ENCODE measurements at places on chromosomes 13 and 19.

GRCh38 chr19:53131085-53131590 is 1.6 kb downstream of the ZNF415 start:
- DNase-seq: no peak

GRCh38 chr13:33776239-33776881 is 41.6 kb upstream of the RFC3 start:
- no peak for DNase-seq

- no peak for DNase-seq
Measured at GRCh38 chr13:64746845-64747244, 2483.3 kb downstream of the PCDH9 start.

DNA sequence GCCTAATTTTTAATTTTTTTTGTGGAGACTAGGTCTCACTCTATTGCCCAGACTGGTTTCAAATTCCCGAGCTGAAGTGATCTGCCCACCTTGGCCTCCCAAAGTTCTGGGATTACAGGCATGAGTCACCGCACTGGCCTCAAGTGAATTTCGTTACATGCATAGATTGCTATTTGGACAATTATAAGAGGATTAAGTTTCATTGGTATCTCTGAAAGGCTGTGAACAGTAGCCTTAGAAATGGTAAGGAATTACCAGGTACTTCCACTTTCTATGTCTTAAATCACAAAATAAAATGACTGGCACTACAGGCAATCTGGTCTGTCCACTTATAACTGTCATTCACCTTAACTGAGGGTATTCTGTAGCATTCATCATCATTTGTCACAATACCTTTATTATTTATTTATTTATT is 2.9 kb upstream of the CCDC9 start:
- peak; percentile 94 for DNase-seq

DNA sequence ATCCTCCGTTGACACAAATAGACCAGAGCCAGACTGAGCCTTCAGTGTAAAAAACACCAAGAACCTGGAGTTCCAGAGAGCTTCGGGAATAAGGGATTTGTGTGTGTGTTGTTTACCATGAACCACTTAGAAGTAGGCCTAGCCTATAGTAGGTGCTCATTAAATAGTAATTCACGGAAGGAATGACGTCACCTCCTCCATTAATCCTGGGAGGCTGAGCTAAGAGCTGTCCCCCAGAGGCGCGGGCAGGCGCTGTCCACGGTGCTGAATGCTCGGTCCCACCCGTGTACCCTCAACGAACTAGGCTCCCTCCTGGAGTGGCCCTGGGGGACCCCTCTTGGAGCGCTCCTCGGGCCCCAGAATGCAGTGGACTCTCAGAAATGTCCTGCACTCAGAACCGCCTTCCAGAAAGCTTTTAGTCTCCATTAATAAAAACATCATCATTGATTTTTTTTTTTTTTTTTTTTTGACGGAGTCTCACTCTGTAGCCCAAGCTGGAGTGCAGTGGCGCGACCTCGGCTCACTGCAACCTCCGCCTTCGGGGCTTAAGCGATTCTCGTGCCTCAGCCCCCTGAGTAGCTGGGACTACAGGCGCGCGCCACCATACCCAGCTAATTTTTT is 6.5 kb downstream of the UNC13A start:
- DNase-seq: peak; percentile 31

- no peak for DNase-seq
Measured at GRCh38 chr19:18507021-18507726, 14.7 kb downstream of the ELL start.

GRCh38 chr13:28373810-28374209 is 121.1 kb downstream of the FLT1 start:
- no peak for DNase-seq

GRCh38 chr19:45505151-45505995 is 1.9 kb upstream of the VASP start:
- DNase-seq: peak; percentile 51

- no peak for DNase-seq
Measured at GRCh38 chr13:43492745-43493144, 294.0 kb downstream of the ENOX1 start.

GRCh38 chr13:114021464-114022308 is 47.8 kb upstream of the C13orf46 start:
- DNase-seq: no peak
